Stimulated activated CD4-positive, alpha-beta T cell treated with anti-CD3 and anti-CD28 coated beads, Interleukin-1b, Interleukin-23, amount 100 ng/mL, for 1 hour (primary cell): ENCODE measurements at places on chromosomes 5 and 9.

DNA sequence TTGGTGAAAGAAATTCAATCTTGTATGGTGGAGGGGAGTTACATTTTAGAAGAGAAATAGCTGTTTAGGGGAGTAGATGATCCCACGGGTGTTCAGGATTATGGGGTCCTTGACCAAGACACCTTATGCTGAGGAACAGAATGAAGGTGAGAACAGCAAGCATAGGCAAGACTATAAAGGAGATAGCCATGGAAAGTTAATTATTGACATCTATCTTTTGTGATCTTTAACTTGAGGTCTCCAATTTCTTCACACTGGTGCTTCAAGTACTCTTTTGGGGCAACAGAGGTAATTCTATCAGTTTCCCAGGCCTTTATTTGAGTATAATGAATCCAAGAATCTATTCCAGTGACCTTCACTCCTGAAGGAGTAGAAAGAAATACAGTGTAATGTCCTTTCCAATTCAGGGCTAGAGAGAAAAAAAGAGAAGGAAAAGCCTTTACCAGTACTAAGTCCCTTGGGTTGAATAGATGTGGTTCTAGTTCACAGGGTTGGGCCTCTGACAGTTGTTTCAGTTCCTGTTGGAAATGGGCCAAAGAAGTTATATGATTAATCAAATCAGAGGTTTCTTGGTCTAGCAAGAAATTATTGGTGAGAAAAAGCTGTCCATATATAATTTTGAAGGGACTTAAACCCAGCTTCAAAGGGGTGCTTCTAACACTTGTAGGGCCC is 2104.1 kb upstream of the ACO1 start:
- no peak for DNase-seq

GRCh38 chr5:52580921-52581320 is 206.8 kb upstream of the ITGA1 start:
- no peak for DNase-seq

DNA sequence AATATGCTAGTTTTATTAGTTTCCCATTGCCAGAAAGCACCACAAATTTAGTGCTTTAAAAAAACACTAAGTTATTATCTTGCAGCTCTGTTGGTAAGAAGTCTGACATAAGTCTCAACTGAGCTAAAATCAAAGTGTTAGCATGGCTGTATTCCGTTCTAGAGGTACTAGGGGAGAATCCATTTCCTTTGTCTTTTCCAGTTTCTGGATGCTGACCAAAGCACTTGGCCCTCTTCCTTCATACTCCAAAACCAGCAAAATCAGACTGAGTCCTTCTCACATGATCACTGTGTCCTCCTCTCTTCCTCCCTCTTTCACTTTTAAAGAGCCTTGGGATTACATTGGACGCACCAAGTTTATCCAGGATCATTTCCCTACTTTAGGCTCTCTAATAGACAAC is 9.5 kb downstream of the CDH18 start:
- DNase-seq: no peak

- DNase-seq: no peak
Observed at GRCh38 chr5:135094339-135095051, 60.5 kb upstream of the PITX1 start.

DNA sequence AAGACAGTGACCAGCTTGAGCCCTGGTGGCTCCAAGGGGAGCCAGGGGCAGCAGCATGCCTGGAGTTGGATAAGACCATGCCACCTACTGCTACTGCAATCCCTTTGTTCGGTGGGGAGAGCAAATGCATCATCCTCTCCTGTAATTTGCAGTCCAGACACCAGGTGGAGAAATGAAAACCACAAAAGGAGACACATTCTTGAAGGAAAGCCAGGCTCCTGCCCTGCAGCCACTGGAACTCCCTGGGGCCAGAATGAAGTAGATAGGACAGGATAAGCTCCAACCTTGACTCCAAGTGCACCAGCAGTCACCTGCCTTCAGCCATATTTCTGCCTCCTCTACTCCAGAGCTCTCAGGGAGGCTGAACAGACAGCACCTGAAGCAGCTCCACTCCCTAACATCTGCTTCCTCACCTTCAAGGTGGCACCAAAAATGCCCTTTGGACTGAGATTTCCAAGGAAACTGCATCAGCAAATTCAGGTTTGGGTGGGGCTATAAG is 65.1 kb upstream of the IQGAP2 start:
- DNase-seq: no peak

DNA sequence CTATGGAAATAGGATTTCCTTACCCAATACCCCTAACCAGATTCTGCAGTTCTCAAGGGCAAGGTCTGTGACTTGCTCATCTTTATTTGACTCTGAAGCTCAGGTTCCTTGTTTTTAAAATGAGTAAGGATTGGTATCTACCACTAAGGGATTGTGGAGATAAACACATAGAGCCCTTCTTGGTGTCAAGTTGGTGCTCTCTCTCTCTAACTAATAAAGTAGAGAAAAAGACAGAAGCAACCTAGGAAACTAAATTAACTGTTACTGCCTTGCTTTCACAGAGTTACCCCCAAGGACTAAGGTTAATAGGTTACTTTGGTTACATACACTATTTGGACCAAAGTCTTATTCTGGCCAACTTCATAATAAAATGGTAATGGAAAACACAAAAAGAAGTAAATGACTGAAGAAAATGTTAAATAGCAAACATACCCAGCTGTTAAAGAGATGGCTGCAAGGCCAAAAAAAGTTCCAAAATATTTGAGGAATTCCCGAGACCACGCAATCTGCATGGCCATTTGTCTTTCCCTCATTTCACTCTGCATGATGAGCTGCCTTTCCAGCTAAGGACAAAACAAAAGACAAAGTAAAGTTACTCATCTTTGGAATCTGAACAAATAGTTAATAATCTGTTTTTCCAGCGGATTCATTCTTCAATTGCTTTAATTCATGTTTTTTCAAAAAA is 21.8 kb upstream of the RLN1 start:
- DNase-seq: no peak

DNA sequence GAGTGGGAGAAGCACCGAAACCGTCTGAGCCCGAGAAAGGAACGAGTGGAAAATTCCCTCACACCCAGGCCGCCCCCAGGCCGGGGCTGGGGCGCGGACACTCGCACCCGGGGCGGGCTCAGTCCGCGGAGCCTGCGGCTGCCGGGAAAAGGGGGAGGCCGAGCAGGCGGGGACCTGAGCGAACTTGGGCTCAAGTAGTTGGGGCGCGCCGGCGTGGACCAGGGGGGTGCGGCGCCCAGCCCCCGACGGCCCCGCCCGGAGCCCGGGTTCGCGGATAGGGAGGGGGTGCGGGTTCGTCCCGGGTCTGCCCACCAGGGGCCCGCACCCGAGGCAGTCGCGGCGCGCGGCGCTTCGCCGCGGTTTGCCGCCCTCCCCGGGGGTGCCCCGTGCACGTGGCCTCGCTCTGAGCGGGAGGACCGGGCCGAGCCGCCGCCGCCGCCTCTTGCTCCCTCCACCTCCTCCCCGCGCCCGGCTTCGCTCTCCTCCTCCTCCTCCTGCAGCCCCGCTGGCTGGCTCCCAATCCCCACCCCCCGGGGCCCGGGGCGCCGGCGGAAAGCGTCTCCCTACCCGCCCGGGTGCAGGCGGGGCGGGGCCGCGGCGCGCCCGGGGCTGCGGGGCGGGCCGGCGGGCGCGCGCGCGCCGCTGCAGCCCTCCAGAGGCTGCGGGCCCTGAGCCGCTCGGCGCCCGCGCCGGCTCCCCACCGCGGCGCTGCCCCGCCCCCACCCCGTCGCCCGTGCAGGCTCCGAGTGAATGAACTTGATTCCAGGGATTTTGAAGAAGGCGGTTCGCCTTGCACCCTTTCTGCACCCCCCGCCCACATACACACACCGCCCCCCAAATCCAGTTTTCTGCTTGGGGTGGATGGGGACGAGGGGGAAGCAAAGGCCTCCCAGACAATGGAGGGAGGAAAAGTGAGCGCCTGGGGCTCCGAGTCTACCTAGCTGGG is 1.3 kb upstream of the NFIB start:
- DNase-seq: no peak

- DNase-seq: no peak
Observed at GRCh38 chr5:125033602-125034001, 287.2 kb upstream of the ZNF608 start.

DNA sequence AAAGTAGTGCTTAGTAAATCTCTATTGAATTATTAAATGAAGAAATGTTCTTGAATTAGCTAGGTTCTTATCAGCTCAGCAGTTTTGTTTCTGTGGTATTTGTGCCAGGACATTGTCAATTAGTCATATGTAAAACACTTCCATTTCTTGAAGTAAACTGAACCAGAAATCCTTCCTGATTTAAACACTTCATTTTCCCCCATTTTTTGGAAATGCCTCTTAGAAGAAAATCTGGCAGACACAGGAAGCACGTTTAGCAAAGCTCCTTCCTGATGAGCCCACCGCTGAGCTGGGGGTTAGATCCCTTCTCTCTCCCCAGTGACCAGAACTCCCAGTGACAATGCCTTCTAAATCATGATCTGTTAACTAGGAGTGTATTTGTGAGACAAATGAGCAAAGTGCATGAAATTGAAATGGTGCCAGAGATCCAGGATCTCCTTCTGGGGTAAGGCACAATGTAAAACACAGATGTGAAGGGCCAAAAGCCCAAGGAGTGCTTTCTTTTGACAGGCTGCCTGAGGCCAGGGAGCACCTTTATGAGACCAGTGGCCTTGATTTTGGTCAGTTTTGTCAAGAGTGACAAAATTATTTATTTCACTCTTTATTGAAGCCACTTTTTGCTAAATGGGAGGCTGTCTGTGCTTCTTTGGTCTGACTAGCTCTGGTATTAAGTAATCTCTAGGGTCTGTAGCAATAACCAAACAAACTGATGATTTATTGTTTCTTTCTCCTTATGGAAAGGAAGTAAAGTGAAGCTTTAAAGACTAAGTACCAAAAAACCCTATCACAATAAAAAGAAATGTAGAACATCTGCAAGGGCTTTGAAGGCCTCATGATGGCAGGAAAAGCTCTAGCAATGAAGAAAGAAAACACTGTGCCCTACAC is 25.5 kb upstream of the RUSC2 start:
- DNase-seq: no peak

- DNase-seq: no peak
Observed at GRCh38 chr5:116668390-116668789, 93.8 kb upstream of the SEMA6A start.

GRCh38 chr9:83013867-83014605 is 48.9 kb downstream of the RASEF start:
- no peak for DNase-seq

- DNase-seq: no peak
Observed at GRCh38 chr9:130918826-130919558, 20.1 kb downstream of the FIBCD1 start.

DNA sequence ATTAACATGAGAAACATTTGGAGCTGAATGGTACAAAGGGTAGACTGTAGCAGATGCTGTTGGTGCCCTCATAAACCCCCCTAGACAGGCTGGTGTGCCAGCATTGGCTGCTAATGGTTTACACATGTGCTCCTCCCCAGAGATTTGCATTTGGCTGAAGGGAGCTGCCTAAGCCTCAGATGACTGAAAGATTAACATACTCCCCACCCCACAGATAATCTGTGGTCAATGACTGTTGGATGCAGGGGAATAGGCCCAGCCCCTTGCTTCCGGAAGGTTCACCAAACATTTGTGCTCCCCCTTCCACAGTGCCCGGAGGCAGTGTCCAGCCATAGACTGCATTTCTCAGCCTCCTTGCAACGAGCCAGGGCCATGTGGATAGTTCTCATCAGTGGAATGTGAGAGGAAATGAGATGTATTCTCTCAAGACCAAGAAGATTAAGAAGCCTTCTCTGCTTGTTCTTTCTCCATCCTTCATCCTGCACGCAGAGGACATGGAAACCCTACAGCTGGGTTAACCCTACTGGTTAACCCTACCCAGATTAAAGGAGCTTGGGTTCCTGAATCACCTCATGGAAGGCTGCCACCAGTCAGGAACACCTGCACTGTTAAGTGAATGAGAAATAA is 79.6 kb downstream of the PHAX start:
- DNase-seq: no peak

GRCh38 chr9:98656511-98656910 is 52.2 kb downstream of the GABBR2 start:
- no peak for DNase-seq

GRCh38 chr5:156460471-156460870 is 133.5 kb downstream of the SGCD start:
- no peak for DNase-seq

DNA sequence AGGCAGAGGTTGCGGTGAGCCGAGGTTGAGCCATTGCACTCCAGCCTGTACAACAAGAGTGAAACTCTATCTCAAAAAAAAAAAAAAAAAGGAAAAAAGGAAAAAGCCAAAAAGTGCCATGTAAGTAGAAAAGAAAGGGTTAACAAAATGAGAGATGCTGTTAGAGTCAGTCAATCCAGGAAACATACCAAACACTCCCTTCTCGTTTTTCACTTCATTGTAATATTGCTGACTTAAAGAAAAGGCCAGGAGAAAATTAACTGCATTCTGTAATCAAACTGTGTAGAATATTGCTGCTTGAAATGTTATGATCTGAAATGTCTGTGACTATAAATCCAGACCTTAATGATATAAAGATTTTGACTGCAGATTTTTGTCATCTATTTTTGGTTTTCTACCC is 379.1 kb downstream of the ENC1 start:
- DNase-seq: no peak
